ENCODE measurements at places on chromosomes 5 and 9. TPM values are rescaled to one million over a fixed set of nuclear protein-coding genes. Genes with fewer than 3 reads are reported as not detected.

GRCh38 chr5:15634591-15635288 is 134.8 kb downstream of the FBXL7 start:
- no peak for DNase-seq

DNA sequence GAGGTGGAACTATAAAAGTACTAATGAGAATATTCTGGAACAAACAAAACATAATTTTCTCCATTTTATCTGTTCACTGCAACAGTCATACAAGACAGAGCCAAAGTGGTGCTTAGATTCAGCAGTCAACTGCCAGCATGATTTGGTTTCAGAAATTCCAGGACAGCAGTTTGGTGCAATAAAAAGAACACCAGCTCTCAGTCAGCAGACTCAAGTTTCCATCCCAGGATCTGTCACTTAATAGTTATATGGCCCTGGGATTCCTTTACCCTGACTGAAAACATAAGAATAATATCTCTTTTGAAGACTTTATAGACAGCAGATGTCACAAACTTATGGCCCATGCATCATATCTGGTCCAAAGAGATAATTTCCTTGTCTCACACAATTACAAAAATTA is 92.8 kb upstream of the RASEF start:
- no peak for DNase-seq

- no peak for DNase-seq
These were observed 25.9 kb downstream of the GFI1B start for GRCh38 chr9:133004091-133004998.

DNA sequence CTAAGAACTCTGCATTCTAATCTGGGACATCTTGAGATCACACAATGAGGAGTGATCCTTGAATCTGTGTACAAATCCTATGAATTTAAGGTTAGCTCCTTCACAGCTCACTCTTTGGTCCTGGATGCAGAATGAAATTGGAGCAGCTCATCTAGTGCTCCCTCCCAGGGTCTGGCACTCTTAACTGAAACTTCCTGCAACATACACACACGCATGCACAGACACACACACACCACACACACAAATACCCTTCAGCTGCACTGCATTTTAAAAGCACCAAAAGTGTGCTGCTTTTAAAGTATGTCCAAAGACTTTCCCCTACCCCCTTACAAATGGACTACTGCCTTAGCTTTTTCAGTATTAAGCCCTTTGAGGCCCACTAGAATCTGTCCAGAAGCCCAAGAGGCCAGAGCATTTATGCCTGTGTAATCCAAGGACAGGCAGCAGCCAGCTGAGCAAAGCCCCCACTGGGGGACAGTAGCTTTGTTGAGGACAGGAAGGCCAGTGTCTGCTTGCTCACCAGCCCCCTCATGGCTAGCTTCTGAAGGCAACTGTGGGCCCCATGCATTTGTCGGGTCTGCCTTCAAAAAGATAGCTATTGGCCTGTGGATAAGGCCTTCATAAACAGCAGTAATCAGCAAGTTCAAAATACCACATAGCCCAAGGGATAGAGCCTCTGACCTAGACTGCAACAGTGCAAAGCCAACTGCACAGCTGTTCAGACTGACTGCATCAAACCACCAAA is 43.6 kb downstream of the CDO1 start:
- DNase-seq = peak; percentile 53

GRCh38 chr9:131491001-131491710 is 11.6 kb upstream of the POMT1 start:
- no peak for DNase-seq

- no peak for DNase-seq
These were observed 44.6 kb downstream of the FOCAD start for GRCh38 chr9:20728493-20729220.

DNA sequence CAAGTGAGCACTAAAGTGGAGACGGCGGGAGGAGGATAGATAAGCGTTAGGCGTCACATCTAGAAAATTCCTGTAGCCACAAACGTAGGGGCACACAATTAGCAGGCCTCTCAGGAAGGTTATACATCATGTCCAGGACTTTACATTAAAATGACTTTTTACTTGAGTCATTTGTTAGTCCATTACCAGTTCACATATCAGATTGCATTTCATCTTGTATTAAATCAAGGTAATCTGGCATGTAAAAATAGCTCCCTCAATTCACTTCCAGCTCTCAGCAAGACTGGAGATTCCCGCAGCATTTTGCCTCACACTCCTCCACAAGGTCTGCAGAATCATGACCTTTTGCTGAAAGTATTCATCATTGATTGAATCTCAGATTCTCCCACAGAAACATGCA is 118.8 kb downstream of the PRDM6 start:
- no peak for DNase-seq

DNA sequence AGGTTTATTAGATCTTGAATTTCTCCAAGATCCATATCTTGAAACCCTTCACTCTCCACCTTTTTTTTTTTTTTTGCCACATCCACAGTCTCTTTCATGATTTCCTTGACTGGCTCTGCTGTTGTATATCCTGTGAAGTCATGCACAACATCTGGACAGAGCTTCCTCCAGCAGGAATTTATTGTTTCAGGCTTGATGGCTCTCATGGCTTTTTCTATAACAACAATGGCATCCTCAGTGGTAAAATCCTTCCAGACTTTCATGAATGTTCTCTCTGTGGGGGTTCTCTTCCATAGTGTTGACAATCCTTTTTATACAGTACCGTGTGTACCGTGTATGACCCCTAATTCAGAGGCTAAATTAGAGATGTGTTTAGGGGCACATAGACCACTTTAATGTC is 24.0 kb downstream of the RANBP17 start:
- DNase-seq = no peak

DNA sequence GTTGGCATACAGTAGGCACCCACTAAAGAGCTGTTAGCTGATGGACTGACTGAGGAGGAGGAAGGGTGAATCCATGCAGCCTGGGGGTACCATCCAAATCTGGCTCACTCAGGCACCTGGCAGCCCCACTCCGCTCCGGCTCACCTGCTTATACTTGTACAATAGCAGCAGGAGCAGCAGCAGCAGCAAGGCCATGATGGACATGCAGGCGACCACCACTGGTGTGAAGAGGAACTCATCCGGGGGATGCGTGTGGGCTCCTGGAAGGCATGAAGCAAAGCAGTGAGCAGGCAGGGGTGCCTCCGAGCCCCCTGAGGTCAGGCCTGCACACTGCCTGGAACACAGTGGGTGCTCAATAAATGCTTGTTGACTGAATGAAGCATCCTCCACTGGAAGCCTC is 18.3 kb downstream of the CSF1R start:
- DNase-seq = no peak

DNA sequence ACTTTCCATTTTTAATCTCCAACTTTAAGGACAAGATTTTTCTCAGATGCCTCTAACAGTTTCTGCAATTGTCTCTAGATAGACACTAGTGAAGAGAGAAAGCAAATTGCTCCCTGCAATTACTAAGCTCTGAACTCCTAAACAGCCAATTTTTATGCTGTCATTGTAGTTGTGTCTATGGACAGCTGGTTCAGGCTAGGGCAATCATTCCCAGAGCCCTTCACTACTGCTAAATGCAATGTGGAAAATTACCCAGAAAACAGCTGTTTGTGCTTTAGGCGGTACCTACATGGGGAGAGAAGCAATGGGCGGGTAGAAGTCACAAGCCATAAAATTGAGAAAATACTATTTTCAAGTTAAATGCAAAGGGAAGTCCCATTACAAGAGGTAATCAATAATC is 211.6 kb downstream of the SPOCK1 start:
- no peak for DNase-seq

DNA sequence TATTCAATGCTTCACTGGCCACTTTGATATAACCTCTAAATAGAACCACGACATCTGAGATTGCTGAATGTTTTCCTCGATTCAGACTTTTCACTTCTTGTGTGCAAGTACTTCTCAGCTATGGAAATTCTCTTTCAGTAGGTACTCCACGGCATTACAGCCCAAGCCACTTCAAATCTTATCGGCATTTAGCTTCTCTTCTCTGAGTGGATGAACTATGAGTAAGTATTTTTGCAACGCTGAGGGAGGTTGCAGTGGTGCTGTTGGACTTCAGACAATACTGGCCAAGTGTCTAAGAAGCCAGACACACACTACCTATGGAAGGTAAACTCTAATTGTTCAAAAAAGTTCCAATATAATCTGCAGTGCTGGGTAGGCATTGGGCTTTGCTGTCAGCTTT is 60.1 kb downstream of the FBN2 start:
- DNase-seq = no peak

DNA sequence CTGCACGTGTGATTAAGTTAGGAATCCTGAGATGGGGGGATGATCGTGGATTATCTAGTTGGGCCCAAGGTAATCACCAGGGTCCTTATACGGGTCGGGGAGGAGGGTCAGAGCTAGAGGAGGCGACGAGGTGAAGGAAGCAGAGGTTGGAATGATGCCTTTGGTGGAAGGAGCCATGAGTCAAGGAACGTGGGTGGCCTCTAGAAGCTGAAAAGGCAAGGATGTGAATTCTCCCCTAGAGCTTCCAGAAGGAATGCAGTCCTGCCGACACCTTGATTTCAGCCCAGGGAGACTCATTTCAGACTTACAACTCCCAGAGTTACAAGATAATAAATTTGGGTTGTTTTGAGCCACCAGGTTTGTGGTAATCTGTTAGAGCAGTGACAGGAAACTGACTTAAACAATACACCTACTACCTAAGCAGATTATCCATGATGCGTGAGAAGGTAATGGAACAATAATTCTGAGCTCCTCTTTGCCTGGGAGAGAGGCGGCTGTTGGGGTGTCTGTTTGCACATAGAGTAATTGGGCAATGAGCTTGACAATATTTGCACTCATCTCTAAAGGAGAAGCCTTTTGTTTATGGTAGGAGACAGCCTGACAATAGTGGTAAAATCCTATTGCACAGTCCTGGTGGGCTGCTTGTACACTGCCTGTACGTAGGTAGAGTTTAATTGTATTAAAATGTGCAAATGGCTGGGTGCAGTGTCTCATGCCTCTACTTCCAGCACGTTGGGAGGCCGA is 129.3 kb upstream of the IER5L start:
- no peak for DNase-seq

- no peak for DNase-seq
These were observed 128.1 kb upstream of the CACNA1B start for GRCh38 chr9:137749511-137749910.

- DNase-seq = no peak
These were observed 80.8 kb downstream of the ZNF608 start for GRCh38 chr5:124665625-124666024.

GRCh38 chr9:95874989-95875304 is 544 bp upstream of the ERCC6L2 start:
- peak; percentile 74 for DNase-seq

- DNase-seq = no peak
These were observed 204.9 kb downstream of the LRRC70 start for GRCh38 chr5:62783374-62784057.

GRCh38 chr5:111422245-111422644 is 90.1 kb downstream of the STARD4 start:
- no peak for DNase-seq

DNA sequence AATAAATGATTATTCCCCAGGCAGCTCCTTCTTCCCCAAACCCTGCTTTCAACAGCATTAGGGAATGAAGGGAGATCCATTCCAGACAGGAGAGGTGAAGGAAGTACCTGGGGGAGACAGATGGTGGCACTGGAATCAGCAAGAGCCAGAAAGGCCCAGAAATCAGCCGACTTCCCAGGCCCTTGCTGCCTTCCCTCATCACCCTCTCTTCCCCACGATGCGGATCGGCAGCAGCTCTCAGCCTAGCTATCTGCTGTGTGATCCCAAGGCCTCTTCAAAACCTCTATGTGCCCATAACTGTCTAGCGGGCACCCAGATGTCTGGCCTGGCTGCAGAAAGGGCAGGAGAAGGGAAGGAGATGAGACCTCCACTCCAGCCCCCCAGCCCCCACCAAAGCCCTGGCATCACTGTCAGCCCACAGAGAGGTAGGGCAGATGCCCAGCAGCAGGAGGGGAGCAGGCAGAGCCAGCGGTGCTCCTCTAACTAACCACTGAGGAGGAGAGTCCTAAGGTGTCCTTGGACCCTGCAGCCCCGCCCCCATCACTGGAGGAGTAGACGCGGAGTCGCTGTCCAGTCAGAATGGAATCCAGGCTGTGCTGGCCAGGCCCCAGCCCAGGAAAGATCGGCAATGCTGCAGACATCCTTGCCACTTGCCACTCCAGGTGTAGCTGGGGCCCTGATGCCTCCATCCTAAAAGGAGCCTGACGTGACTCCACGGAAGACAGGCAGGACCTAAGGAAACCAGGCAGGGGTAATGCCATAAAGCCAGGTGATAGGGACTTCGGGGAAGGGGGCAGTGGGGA is 12.7 kb downstream of the CNTFR start:
- peak; percentile 49 for DNase-seq

The SPAAR gene
- polyA plus RNA-seq = 2.8 TPM

The ASS1 gene
- polyA plus RNA-seq = 56.8 TPM

The STK32A gene
- 0.56 TPM for polyA plus RNA-seq

The PFN3 gene
- not detected for polyA plus RNA-seq

The RNF208 gene
- polyA plus RNA-seq = not detected

The NUTM2F gene
- not detected for polyA plus RNA-seq

The MRRF gene
- 29.0 TPM for polyA plus RNA-seq

The ZBED3 gene
- not detected for polyA plus RNA-seq

The GFM2 gene
- polyA plus RNA-seq = 27.0 TPM

The SPINK5 gene
- polyA plus RNA-seq = not detected

The TEK gene
- 16.8 TPM for polyA plus RNA-seq
